Fibroblast of lung (primary cell): ENCODE measurements at places on chromosomes 4 and X. TPM values are rescaled to one million over a fixed set of nuclear protein-coding genes. Genes with fewer than 3 reads are reported as not detected.

- DNase-seq = no peak
Measured at GRCh38 chr4:168759959-168760527, 250.0 kb downstream of the CBR4 start.

GRCh38 chr4:55184600-55185523, 59.5 kb upstream of the KDR start:
- DNase-seq = peak; percentile 84

GYPE gene
- 1.3 and 2.0 TPM in 2 replicates for polyA plus RNA-seq

GPR34 gene
- not detected in 2 replicates for polyA plus RNA-seq

DNA sequence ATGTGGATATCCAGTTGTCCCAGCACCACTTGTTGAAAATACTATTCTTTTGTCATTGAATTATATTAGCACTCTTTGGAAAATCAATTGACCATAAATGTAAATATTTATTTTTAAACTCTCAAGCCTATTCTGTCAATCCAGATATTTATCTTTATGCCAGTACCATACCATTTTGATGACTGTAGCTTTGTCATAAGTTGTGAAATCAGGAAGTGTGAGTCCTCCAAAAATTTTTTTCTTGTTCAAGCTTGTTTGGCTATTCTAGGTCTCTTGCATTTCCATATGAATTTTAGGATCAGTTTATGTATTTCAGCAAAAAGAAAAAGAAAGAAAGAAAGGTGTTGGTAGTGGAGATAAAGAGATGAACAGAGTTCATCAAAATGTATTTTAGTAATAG, 8.2 kb upstream of the SMPX start:
- DNase-seq = no peak

DNA sequence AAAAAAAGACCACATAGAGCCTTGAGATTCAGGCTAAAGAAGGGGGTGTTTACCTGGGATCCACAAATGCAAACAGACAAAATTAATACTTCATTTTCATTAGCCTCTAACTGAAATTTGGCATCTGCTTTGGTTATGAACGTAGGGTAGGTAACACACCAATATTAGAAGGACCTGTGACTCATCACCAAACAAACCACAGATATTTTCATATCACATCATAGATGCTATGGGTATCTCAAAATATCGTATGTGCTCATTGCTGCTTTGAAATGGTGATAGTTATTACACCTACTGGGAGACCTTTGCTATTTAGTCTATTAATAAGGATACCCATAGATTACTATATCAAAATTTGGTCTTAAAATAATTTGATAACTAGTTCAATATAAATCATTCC, 180.6 kb upstream of the MAP3K15 start:
- no peak for DNase-seq

- DNase-seq = no peak
Measured at GRCh38 chr4:2280531-2281300, 18.8 kb upstream of the MXD4 start.

PPP4R3C gene
- not detected in 2 replicates for polyA plus RNA-seq

DNA sequence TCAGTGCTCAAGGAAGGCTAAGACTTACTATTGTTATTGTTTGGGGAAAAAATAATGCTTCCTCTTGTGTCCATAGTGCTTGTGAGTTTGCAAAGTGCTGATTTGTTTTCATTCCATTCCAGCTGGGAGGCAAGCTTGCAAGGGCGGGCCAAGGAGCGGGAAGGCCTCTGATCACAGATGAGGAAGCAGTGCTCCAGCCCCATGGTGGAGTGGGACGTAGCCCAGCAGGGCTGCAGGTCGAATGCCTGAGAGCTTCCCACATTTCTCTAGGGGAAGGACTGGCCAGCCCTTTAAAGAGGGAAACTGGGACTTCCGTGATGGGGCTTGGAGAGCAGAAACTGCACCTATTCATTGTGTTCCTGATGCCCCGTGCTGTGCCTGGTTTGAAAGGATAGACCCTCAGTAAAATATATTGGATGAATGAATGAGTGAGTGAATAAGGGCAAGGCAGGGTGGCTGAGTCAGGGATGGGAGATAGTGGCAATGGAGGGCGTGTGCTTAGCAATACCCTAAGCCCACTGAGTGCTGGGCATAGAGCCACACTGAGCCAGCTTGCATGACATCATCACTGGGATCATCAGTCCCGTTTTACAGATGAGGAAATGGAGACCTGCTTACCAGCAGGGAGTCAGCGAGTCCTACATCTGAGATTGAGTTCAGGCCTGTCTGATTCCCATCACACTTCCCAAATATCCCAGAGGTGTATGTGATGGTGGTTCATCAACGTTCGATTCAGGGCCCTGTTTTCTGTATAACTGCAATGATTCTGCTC, 17.9 kb upstream of the NSG1 start:
- DNase-seq = no peak

LGI2 gene
- polyA plus RNA-seq = 0.01 TPM in 1 of 2 replicates, not detected in the other

DCAF8L2 gene
- polyA plus RNA-seq = not detected in 2 replicates

- DNase-seq = no peak
Measured at GRCh38 chrX:153960077-153960476, 11.5 kb downstream of the HCFC1 start.

GRCh38 chrX:68720851-68721250, 73.4 kb downstream of the STARD8 start:
- no peak for DNase-seq

DNA sequence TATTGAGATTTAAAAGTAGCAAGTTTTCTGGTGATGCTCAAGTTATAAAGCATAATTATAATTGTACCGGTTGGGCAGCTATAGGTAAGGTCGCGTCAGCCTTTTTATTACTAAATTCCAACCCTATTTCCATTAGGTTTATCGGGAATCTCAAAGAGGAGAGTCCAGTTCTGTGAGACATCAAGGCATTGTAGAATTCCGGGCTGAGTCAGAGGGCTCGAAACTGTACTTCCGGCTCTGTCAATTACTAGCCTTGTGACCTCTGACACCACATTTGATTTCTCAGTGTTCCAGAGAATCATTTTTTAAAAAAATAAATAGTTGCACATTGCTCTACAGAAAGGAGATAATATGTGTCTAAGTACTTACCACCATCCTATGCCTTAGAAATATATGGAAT, 4.3 kb downstream of the IL1RAPL1 start:
- DNase-seq = no peak

DNA sequence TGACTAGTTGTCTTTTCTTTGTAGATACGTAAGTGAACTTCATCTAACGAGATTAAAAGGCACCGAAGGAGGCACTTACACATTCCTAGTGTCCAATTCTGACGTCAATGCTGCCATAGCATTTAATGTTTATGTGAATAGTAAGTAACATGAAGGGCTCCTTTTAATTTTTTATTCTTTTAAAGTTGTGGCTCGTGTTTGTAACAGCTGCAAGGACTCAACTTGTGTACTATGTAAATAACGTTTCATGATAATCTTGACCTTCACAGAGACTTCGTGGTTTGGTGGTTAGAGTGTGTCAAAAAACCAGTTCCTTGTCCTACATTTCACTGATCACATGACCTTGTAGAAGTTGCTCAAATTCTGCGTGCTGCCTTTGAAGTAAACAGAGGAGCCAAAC, 51.6 kb downstream of the KIT start:
- peak; percentile 52 for DNase-seq

- peak; percentile 63 for DNase-seq
Measured at GRCh38 chr4:183492791-183493222, 12.1 kb upstream of the ING2 start.

- peak; percentile 51 for DNase-seq
Measured at GRCh38 chr4:184375027-184375426, 99.3 kb downstream of the IRF2 start.

MAGEE1 gene
- polyA plus RNA-seq = 0.38 and 0.52 TPM in 2 replicates

TKTL1 gene
- polyA plus RNA-seq = not detected in 2 replicates

- peak; percentile 58 for DNase-seq
Measured at GRCh38 chr4:67762086-67762485, 7.9 kb upstream of the GNRHR start.

TDO2 gene
- 0.09 and 0.26 TPM in 2 replicates for polyA plus RNA-seq

P2RY10 gene
- not detected in 2 replicates for polyA plus RNA-seq

DNA sequence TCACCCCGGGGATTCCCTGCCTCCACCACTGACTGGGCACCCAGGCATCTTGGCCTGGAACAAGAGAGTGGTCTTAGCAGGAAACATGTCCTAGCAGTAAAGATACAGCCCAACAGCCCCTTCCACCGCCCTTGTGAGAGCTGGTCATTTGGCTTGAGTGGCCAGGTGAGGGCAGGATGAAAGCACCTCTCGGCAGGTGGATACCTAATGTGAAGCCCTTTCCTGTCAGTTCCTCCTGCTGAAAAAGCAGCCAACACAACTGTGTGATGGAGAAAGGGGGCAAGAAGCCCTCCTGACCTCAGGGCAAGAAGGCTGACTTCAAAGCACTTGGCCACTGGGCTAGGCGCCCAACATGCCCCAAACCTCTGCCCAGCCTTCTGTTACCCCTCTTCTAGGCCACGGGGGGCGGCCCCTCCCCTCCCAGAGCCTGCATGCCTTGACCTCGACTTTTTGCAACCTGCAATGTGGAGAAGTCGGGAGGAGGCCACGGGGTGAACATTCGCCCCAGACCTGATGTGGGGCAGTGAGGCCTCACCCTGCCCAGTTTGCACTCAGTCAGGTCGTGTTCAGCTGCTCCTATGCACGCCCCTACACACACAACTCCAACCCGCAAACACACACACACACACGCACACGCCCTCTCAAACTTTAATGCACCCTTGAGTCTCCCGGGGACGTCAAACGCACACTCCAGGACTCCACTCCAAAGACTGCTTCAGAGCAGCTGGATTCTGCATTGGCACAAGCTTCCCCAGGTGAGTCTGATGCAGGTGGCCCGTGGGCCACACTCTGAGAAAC, 1.1 kb downstream of the LGI2 start:
- DNase-seq = no peak

DNA sequence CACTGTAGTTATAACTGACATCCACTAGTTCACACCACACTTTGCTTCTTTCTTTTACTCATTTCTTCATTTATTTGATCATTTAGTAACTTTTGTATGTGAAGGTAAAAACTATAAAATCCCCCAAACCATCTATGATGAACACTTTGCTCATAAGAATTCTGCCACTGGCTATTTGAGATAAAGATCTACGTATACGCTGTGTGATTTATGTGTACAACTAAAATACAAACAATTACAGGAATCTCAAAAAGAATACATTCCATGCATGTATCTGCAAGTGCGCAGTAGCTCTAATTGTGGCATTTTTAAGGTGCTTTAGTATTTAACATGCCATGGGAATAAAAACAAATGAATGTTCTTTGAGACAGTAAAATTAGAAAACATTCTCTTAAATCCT, 156.9 kb upstream of the NAP1L5 start:
- no peak for DNase-seq
